CD4-positive, alpha-beta T cell treated with Interleukin-10 for 1 hour (primary cell): ENCODE measurements at places on chromosomes 7 and 10.

DNA sequence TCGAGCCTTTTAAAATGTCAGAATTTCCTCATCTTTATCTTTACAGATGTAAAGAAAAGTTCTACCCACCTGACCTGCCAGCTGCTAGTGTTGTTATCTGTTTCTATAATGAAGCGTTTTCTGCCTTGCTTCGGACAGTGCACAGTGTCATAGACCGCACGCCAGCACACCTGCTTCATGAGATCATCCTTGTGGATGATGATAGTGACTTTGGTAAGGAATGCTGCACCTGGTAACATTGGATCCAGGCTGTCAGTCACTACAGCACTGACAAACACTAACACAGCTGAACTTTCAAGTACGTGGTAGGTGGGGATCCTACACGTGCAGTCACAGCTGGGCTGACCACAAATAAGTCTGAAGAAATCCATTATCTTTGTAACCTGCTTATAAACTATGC, 77.6 kb downstream of the GALNT11 start:
- DNase-seq, result no peak

DNA sequence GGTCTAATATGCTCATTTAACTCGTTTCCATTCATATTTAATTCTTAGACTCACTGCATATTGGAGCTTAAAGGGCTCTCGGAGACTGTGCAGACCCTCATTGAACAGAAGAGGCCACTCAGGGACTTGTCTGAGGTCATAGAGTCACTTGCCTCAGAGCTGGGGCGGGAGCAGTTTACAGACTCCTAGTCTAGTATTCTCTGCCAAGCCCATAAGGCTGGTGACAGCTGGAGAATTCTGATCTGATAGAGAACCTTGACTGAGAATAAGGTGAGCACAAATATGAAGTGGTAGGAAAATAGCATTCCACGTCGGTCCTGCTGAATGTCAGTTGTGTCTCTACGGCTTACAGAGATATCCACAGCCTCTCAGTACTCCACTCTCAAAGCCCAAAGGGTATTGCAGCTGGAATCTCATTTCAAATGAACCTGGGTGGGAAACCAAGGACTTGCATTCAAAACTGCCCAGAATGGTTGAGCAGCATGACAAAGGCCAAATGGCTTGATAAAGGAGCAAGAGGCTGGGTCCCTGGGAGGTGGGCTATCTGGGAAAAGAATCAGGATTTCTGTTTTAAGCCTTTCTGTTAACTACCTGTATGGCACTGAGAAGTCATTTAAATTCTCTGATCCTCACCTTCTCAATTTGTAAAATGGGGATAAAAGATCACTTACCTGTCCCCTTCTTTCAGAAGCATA, 283.2 kb downstream of the SORCS3 start:
- no peak for DNase-seq

- DNase-seq, result no peak
Observed at GRCh38 chr10:86057708-86058107, 308.9 kb downstream of the GRID1 start.

DNA sequence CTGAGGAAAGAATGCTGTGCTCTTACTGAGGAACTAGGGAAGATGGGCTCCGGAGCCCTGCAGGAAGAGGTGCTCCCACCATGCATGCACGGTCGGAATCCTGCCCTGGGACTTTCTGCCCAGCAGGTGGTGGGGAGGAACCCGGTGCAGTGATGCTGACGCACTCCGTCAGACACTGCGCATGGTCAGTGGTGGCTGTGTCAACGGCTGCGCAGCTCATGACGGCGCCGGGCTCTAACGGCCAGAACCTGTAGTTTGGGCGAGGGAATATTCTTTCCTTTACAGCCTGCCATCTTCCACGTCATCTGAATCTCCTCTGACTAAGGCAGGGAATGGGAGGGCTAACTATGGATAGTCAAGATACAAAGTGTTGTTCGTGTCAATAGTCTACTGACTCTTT, 189.2 kb upstream of the MGMT start:
- DNase-seq, result no peak

- no peak for DNase-seq
Observed at GRCh38 chr10:118971876-118972275, 57.6 kb upstream of the NANOS1 start.

DNA sequence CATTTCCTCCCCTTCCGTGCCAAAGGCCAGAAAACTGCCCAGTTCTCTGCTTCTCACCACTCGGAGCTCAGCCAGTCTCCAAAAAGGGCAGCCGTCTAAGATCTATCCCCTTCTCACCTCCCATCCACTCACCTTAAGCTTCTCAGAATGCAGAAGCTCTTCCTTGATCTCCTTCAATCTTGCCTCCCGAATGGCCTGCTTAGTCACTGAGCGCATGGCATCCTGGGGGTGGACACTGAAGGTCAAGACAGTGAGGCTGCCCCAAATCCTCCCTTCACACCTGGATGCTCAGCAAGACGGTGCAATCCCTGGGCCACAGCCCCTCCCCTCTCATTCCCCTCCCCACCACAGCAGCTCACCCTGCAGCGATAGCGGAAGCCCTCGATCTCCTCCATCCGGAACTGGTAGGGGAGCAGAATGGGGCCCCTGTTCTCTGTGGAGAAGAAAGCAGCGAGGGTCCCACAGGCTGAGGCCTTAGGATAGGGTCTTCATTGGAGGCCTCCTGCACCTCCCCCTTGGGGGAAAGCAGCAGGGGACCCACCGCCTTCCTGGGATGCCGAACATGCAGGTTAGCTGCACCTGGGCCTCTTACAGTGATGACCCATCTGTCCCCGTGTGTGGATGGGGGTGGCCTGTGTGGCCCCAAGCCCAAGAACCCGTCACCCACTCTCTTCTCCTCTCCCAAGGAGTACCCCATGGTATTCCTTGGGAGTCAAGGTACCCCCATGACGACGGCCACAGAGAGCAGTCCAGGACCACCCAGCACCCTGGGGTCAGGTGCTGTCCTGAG, 4.7 kb downstream of the DDX56 start:
- DNase-seq, result no peak

DNA sequence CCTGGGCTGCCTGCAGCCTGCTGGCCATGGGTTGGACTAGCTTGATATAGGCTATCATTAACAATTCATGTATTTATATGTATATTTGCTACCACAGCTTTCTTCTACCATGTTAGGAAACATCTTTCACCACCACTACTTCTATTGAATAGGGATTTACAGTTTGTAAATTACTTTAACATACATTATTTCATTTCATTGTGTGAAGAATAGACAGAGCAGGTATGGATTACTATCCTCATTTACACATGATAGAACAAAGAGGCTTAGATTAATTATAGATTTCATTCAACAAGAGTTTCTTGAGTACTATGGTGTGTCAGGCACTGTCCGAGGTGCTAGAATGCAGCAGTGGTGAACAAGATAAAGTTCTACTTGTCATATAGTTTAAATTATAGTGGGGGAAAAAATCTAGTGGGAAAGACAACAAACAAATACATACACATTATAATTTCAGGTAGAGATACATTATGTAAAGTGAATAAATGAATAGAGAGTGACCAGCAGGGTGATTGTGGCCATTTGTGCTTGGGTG, 20.6 kb downstream of the VTI1A start:
- DNase-seq, result no peak

DNA sequence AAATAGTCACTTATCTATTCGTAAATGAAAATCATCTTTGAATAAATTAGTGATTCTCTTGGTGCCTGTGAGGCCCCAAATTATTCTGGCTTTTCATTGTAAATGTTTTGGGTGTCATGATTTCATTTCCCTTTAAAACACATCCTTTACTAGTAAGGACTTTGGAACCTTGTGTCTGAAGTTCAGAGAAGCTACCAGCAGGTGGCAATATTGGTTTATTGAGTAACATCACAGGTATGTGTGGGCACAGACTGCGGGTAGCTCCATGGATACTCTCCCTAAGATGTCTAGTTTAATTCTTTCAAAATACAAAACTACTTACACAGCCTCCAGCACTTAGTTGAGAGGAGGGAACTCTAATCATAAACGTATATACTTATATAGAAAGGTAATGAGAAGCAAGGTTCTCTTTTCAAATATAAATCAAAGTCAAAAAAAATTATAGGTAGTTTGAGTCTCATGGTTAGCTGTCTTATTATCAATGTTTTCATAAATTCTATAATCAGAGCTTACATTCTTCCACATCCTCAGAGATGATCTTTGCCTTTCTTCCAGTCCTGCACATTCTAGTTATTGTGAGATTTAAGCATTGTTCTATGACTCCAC, 449.6 kb downstream of the GRM8 start:
- DNase-seq, result peak; percentile 46

GRCh38 chr7:45216181-45216580, 58.6 kb downstream of the RAMP3 start:
- DNase-seq, result no peak

- no peak for DNase-seq
Observed at GRCh38 chr10:71995449-71995848, 31.3 kb downstream of the CHST3 start.

DNA sequence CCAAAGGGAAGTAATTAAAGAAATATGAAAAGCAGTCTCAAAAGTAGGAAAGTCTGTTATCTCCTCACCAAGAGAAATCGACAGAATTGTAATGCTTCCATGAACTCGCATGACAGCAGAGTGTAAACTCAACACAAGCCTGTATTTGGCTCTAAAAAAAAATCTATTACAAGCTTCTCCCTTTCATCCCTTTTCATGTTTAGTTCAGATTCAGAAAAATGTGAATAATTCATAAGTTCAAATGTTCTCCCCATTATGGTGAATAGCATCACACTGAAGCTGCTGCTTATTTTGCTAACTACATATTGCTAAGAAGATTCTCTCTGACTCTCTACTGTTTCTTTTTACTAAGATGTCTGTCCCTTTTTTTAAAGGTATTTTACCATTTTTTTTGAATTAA, 910.3 kb upstream of the MBL2 start:
- DNase-seq, result no peak

GRCh38 chr7:155286686-155287085, 11.0 kb upstream of the INSIG1 start:
- DNase-seq, result no peak

- no peak for DNase-seq
Observed at GRCh38 chr7:44767134-44767911, 18.7 kb downstream of the ZMIZ2 start.

- no peak for DNase-seq
Observed at GRCh38 chr7:150778014-150778737, 22.0 kb downstream of the TMEM176B start.

- DNase-seq, result peak; percentile 44
Observed at GRCh38 chr10:70579234-70580002, 23.1 kb downstream of the PRF1 start.

DNA sequence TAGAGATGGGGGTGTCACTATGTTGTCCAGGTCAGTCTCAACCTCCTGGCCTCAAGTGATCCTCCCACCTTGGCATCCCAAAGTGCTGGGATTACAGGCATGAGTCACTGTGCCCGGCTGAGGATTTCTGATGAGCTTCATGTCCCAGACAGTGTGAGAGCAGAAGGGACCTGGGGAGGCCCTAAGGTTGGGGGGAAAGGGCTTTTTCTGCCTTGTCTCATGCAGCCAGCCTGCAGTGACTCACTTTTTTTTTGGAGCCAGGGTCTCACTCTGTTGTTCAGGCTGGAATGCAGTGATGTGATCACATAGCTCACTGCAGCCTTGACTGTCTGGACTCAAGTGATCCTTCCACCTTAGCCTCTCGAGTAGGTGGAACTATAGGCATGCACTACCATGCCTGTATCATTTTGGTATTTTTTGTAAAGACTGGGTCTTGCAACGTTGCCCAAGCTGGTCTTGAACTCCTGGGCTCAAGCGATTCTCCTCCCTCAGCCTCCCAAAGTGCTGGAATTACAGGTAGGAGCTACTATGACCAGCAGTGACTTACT, 14.6 kb downstream of the COL26A1 start:
- DNase-seq, result no peak

DNA sequence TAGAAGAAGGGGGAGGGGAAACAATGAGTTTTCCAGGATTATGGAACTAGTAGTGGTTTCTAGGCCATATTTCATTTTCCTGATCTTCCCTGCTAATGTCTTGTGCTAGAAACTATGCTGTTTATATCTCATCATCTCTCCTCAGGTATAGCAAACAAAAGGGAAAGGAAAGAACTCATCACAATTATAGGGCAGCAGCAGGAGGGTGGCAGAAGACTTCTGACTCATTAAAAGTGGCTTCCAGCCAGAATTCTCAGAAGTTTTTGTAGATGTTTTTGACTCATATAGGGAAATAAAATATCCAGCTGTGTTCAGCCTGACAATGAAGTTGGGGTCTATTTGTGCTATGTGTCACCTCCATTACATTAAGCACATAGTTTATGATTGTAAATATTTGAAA, 6.5 kb downstream of the AHR start:
- peak; percentile 49 for DNase-seq

- no peak for DNase-seq
Observed at GRCh38 chr7:72080341-72080766, 331.8 kb downstream of the CALN1 start.

- DNase-seq, result peak; percentile 60
Observed at GRCh38 chr10:58291538-58292174, 22.7 kb downstream of the CISD1 start.

DNA sequence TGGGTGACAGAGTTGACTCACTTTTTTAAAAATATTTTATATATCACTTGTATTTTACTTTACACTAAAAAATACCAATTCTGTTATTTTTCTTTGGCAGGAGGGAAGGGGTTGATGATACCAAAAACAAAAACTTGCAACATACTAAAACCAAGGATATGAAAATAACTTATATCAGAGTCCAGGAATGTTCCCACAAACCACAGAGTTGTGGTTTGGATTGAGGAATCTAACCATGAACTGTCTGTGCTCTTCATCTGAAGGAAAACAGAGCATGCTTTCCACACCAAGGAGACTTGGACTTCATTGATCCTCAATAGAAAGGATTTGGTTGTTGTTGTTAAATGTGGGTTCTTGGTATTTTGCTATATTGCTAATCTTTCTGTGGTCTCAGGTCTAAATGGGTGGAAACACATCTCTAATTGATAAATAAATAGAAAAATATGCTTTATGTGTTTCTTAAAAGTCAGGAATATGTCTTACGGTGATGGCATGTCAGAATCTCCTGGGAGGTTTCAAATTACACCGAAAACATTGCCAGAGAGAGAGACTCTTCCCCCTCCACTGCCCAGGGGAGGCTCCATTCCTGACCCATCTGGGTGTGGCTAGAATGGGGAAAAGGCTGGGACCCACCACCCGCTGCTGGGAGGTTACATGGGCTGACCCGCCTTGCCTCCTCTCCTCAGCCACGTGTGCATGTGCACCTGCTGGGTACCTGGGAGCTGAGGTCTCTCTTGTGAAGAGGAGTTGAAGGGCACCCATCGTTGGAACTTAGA, 46.9 kb upstream of the STK17A start:
- DNase-seq, result no peak

GRCh38 chr7:55983537-55983936, 19.2 kb downstream of the NIPSNAP2 start:
- DNase-seq, result no peak

- no peak for DNase-seq
Observed at GRCh38 chr7:1438821-1439220, 20.4 kb downstream of the MICALL2 start.

DNA sequence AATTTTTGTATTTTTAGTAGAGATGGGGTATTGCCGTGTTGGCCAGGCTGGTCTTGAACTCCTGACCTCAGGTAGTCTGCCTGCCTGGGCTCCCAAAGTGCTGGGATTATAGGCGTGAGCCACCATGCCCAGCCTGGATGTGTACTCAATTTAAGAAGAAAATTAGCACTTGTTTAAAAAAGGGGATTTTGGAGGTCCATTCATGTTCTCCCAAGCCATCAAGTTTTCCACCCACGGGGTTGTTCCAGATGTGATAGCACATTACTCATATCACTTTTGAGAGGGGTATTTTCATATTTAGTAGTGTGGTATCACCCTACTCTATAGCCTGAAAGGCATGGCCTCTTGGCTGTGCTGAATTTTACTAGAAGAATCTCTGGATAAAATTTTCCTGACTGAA, 10.5 kb upstream of the SLC26A3 start:
- DNase-seq, result no peak

- no peak for DNase-seq
Observed at GRCh38 chr7:67487316-67487715, 490.7 kb downstream of the TYW1 start.
